Fibroblast of skin of right biceps (primary cell): ENCODE measurements at places on chromosomes 16 and 17.

- no peak for DNase-seq
Observed at GRCh38 chr16:13968835-13969234, 48.9 kb downstream of the ERCC4 start.

DNA sequence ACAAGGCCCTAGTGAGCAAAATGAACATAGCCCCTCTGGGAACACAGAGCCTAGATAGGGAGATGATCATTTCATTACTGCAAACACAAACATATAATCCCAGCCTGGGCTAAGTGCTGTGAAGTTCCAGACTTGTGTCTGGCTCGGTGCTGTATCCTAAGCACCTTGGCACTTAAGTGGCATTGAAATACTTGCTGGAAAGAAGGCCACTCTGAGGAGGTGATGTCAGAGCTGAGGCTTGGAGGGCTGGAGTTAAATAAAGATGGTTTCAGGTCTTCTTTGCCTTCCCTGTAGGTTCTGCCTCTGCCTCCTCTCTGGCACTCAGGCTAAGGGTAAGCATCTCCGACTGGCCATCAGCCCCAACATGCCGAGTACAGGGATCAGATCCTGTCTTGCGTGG lies 2.4 kb upstream of the CACNA1G start:
- no peak for DNase-seq

DNA sequence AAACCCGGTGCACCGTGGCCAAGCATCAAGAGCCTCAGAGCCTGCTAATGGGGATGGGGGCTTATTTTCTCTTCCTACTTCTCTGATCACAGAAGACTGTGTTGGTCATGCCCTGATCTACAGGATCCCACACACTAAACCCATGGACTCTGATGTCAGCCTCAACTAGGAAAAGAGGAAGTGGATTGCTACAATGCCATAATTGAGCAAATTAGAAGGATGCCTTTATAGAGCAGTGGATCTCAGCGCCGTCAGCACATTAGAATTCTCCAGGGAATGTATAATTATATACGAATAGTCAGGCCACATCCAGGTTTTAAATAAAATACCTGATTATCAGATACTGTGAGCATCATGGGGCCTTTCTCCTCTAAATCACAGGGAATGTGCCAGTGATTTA lies 64.8 kb downstream of the VAT1L start:
- peak; percentile 18 for DNase-seq

- no peak for DNase-seq
Observed at GRCh38 chr17:59328601-59329000, 2.9 kb upstream of the YPEL2 start.

DNA sequence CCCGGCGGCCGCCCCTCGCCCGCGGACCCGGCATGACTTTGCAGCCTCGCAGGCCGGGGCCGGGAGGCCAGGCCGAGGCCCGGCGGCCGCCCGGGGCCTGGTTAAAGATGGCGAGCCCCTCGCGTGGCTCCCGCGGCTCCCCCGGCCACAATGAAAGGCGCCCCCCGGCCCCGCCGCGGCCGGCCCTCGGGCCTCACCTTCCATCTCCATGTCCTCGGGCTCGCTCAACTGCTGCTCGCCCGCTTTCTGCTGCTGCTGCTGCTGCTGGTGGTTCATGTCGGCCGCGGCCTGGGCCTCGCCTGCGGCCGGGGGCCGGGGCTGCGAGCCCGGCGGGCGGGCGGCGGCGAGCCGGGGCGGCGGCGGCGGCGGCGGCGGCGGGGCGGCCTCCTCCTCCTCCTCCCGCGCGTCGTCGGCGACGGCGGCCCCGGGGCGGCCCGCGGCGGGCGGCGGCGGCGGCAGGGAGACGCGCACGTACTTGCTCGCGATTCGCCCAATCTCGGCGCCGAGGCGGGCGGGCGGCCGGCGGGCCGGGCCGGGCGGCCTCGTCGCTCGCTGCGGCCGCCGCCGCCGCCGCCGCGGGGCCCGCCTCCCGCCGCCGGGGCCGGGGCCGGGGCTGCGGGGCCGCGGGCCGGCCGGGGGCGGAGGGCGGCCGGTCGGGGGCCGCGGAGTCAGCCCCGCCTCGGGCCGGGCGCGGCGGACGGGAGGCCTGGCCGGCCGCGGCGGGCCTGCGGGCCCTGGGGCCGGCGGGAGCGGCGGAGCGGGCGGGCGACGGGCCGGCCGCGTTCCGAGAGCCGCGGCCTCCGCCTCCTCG lies 491 bp downstream of the USP7 start:
- no peak for DNase-seq
